ENCODE measurements at places on chromosomes 2 and 18. TPM values are rescaled to one million over a fixed set of nuclear protein-coding genes. Genes with fewer than 3 reads are reported as not detected.

The VAMP8 gene
- total RNA-seq, result 0.83 TPM

The MALT1 gene
- 25.3 TPM for total RNA-seq

The CDH19 gene
- total RNA-seq, result not detected

The ASPRV1 gene
- total RNA-seq, result 0.28 TPM

The HOXD4 gene
- not detected for total RNA-seq

The DSG4 gene
- not detected for total RNA-seq

The CAPN14 gene
- total RNA-seq, result under 0.01 TPM

The FBXO48 gene
- 0.18 TPM for total RNA-seq

The REG3A gene
- not detected for total RNA-seq

The AFTPH gene
- 21.9 TPM for total RNA-seq

The POLR1B gene
- 22.8 TPM for total RNA-seq

Measured in IMR-90 (cell line).